ENCODE measurements at places on chromosomes 16 and 17. TPM values are rescaled to one million over a fixed set of nuclear protein-coding genes. Genes with fewer than 3 reads are reported as not detected.

DNA sequence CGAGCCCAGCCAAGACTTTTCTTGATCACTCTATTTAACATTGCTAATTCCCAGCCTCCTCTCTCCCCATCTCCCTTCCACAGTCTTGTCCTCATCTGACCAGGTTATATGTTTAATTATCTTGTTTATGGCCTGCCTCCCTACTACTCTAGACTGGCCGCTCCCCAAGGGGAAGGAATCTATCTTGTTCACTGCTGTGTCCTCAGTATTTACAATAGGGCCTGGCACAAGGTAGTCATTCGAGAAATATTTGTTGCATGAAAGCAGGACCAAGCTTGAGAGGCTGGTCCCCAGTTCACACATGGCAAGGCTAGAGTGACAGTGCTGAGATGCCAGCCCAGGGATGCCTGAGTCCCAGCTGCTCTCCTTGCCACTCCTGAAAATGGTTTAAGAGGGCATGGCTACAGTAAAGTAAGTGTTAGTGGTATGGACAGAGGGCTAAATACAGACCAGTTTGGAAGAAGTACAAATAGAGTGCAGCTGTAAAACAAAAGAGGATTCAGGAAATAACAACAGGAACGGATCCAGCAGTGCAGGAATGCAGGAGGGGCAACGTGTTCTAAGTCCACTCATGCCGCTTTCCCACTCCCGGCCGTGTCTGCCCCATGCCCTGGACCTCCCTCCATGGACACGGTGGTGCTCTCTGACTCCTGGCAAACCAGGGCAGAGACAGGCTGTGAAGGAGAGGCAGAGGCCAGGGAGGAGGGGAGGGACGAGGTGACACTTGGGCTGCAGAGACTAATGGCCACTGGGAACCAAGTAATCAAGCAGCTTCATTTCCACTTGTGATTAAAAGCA lies 65.6 kb downstream of the TOM1L2 start:
- no peak for DNase-seq

PRR29 gene
- total RNA-seq: not detected

GRCh38 chr17:10831696-10832095 lies 6.2 kb downstream of the PIRT start:
- DNase-seq: no peak

GRCh38 chr17:54891176-54891821 lies 9.4 kb upstream of the TOM1L1 start:
- peak; percentile 69 for DNase-seq
